Naive thymus-derived CD8-positive, alpha-beta T cell (primary cell): ENCODE measurements at places on chromosomes 1 and 21.
A peak's percentile ranks its signal among the peaks of the same experiment; 100 is the strongest.

DNA sequence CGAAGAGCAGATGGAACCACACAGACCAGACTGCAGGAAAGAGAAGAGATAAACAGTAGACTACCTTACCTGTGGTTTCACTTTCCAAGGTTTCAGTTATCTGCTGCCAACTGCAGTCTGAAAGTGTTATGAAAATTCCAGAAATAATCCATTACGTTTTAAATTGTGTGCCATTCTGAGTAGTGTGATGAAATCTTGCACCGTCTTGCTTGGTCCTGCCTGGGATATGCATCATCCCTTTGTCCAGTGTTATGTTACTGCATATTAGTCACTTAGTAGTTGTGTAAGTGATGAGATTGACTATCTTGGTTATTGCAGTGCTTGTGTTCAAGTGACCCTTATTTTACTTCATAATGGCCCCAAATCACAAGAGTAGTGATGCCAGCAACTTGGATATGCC lies 33.9 kb downstream of the DNAJC6 start:
- H3K4me3 ChIP-seq: no peak overlapping the region
- H3K4me1 ChIP-seq: no peaks in the 10 kb centered on the region
- no peaks in the 10 kb centered on the region for H3K27me3 ChIP-seq

DNA sequence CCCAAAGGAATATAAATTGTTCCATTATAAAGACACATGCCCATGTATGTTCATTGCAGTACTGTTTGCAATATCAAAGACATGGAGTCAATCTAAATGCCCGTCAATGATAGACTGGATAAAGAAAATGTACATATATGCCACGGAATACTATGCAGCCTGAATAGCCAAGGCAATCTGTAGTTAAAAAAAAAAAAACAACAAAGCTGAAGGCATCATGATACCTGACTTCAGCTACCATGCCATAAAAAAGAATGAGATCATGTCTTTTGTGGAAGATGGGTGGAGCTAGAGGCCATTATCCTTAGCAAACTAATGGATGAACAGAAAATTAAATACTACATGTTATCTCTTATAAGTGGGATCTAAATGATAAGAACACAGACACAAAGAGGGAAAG lies 36.0 kb downstream of the GPR88 start:
- H3K4me1 ChIP-seq: no peaks in the 10 kb centered on the region
- H3K27ac ChIP-seq: no peak overlapping the region
- peaks cover 2% of the 10 kb centered on the region for H3K27me3 ChIP-seq
- H3K36me3 ChIP-seq: no peaks in the 10 kb centered on the region
- H3K4me3 ChIP-seq: no peak overlapping the region

DNA sequence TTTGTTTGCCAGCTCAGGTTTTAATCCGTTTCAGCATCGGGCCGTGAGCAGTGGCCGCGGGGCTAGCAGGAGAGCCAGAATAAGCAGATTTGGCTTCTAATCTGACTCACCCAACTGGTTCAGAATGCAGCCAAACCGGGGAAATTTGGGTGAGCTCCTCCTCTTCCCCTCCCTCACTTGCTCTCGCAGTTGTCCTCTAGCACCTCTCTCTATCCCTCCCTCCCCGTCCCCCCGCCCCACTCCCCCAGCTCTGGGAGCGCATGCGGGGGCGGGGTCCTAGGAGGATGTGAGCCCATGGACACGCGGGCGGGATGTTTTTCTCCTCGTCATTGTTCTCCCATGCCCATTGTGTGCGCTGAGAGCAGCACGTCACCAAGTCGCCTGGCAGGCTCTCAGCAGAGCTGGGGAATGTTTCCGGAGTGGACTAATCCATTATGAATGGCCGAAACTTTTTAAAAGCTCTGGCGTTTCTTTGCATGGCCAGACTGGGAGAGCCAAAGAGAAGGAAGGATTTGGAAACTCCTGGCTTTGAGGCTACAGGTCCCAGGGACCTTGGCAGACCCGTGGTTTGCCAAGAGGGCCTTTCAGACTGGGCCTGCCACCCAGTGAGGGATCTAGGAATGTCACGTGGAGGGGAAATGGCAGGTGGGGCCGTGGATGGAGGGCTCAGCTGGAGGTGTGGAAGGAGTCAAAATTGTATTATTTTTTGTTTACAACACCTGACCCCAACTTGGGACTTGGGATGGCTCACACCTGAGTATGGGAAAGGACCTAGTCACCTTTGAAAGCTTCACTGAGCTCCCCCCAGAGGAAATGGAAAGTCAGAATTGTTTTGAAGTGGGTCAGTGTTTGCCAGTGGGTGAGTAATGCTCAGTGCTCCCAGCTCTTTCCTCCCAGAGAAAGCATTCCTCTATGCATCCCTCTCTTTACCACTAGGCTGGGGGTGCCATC lies 39.2 kb downstream of the CDK18 start:
- H3K27ac ChIP-seq: no peak overlapping the region
- H3K36me3 ChIP-seq: no peaks in the 10 kb centered on the region
- no peak overlapping the region for H3K4me3 ChIP-seq
- peaks cover 6% of the 10 kb centered on the region for H3K4me1 ChIP-seq
- DNase-seq: no peak
- H3K27me3 ChIP-seq: peaks cover 15% of the 10 kb centered on the region

- no peak overlapping the region for H3K27ac ChIP-seq
- DNase-seq: no peak
- no peaks in the 10 kb centered on the region for H3K36me3 ChIP-seq
- peaks cover 3% of the 10 kb centered on the region for H3K27me3 ChIP-seq
- H3K4me1 ChIP-seq: peaks cover 2% of the 10 kb centered on the region
Observed at GRCh38 chr21:42490720-42491119, 5.3 kb downstream of the RSPH1 start.

GRCh38 chr1:198771563-198772153 lies 132.8 kb downstream of the PTPRC start:
- H3K4me1 ChIP-seq: peaks cover 2% of the 10 kb centered on the region
- peaks cover 3% of the 10 kb centered on the region for H3K27me3 ChIP-seq
- no peak overlapping the region for H3K4me3 ChIP-seq
- H3K27ac ChIP-seq: no peak overlapping the region

DNA sequence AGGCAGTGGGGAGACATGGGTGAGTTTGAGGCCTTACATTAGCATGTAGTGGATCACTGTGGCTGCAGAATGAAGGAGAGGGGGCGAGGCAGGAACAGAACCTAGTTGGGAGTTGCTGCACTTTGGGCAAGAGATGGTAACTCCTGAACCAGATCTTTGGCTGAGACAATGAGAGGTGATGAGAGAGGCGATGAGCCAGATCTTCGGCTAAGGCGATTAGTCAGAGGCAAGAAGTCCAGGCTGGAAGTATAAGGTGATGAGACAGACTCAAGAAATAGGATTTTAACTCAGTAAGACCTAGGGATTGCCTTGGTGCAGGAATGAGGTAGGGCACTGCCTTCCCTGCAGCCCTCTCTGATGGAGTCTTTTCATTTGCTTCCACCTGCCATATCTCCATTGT lies 9.1 kb upstream of the ARTN start:
- H3K36me3 ChIP-seq: peaks cover 27% of the 10 kb centered on the region
- no peaks in the 10 kb centered on the region for H3K27me3 ChIP-seq
- no peak overlapping the region for H3K27ac ChIP-seq
- H3K4me1 ChIP-seq: peaks cover 10% of the 10 kb centered on the region
- no peak overlapping the region for H3K4me3 ChIP-seq
- DNase-seq: no peak

DNA sequence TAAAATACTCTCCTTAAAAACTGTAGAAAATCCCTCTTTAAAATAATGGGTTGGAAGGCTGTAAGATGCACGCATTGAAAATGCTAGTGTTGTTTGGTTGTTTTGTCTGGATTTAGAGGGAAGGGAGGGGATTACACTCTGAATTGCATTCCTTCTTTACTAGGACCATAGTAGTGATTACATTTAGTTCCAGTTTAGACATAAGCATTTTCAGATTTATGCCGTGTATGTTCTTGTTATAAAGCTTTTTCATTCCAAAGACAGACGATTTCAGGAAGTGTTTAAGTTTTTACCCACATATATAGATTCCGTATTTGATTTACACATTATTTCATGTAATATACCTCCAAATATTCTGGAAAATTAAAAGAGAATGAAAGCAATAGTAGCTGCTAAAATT lies 538.4 kb downstream of the PTPRC start:
- H3K4me3 ChIP-seq: no peak overlapping the region
- no peaks in the 10 kb centered on the region for H3K27me3 ChIP-seq
- H3K36me3 ChIP-seq: no peaks in the 10 kb centered on the region
- DNase-seq: no peak
- no peak overlapping the region for H3K27ac ChIP-seq
- H3K4me1 ChIP-seq: peaks cover 20% of the 10 kb centered on the region

DNA sequence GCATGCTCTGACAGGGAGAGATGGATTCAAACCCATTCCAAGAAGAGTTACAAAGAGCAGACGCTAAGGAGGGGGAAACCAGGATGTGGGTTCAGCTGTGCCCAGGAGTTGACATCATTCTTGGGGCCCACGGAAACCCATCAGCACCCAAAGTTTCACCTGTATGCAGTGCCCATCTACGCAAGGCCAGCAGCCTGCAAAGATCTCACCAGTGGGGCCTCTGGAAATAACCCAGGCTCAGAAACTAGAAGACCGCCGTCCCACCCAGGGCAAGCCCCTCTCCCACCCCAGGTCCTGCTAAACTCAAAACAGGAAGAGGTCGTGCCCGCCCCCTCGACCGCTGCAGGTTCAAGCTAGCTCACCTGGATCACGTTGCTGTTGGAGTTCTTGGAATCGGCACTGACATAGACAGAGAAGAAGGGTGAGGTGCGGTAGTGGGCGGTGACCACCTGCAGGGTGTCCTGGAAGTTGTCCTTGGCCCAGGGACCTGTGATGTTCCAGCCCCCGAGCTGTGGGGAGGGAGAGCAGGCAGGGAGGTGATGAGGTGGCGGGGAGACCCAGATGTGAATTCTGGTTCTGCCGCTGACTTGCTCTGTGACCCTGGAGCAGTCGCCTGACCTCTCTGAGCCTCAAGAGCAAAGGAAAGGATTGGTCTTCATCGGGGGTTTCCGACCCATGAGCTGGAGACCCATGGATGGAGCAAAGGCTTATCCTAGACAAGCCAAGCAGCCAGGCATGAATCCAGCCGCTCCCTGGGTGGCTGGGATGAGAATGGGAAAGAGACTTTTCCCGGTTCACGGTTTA lies 31.7 kb downstream of the ECE1 start:
- H3K4me3 ChIP-seq: peak overlapping the region; percentile 33
- H3K27ac ChIP-seq: peak overlapping the region; percentile 83
- H3K4me1 ChIP-seq: peaks cover 52% of the 10 kb centered on the region
- DNase-seq: no peak

GRCh38 chr1:32997381-32997891 lies 32.8 kb upstream of the RNF19B start:
- no peak overlapping the region for H3K4me3 ChIP-seq
- no peaks in the 10 kb centered on the region for H3K27me3 ChIP-seq
- no peaks in the 10 kb centered on the region for H3K36me3 ChIP-seq

- H3K4me3 ChIP-seq: peak overlapping the region; percentile 85
- H3K4me1 ChIP-seq: peaks cover 7% of the 10 kb centered on the region
- DNase-seq: no peak
- no peaks in the 10 kb centered on the region for H3K27me3 ChIP-seq
Observed at GRCh38 chr1:10429868-10430215, 391 bp upstream of the CENPS start.

DNA sequence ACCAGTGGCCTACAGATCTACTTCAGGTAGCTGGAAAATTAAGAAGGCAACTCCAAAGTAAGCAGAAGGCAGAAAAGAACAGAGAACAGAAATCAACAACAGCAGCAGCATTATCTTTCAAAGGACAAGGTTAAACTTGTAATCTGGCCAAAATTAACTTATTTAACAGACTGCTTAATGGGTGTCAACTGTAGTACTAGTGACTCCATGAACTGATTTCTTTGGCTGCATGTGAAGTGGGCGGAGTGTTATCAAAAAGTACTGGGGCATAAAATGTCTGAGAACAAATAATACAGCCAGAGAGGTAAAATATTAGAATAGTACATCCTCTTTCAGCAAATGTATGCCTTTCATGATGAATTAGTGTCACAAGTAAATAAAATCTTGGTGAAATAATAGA lies 24.6 kb upstream of the NADK start:
- H3K4me1 ChIP-seq: peaks cover 39% of the 10 kb centered on the region
- H3K27ac ChIP-seq: peak overlapping the region; percentile 61
- H3K27me3 ChIP-seq: no peaks in the 10 kb centered on the region

- no peak overlapping the region for H3K4me3 ChIP-seq
- H3K27me3 ChIP-seq: peaks cover 32% of the 10 kb centered on the region
- no peak overlapping the region for H3K27ac ChIP-seq
Observed at GRCh38 chr1:199691540-199691939, 336.0 kb upstream of the NR5A2 start.

- H3K36me3 ChIP-seq: no peaks in the 10 kb centered on the region
- H3K27ac ChIP-seq: no peak overlapping the region
- no peaks in the 10 kb centered on the region for H3K27me3 ChIP-seq
- no peak overlapping the region for H3K4me3 ChIP-seq
- H3K4me1 ChIP-seq: peaks cover under 1% of the 10 kb centered on the region
Observed at GRCh38 chr1:234918961-234919761, 209.5 kb downstream of the TOMM20 start.

DNA sequence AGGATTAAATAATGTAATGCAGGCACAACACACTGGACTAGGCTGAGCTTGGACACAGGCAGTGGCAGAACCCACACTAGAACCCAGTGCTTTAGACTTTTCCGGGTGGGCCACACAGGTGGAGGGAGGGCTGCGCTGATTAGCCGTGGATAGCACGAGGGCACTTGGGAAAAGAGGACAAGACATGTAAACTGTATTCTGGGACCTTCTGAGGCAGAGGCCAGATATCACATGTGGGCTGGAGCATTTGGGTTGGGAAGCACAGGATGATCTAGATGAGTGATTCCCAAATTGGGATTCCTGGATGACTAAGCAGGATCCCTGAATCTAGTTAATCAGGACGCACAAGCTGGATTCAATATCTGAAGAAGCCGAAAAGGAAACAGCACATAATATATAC lies 20.3 kb upstream of the A3GALT2 start:
- H3K4me1 ChIP-seq: peaks cover 61% of the 10 kb centered on the region
- no peak for DNase-seq
- no peak overlapping the region for H3K27ac ChIP-seq
- H3K4me3 ChIP-seq: no peak overlapping the region
- H3K27me3 ChIP-seq: no peaks in the 10 kb centered on the region

- no peak for DNase-seq
- H3K4me3 ChIP-seq: peak overlapping the region; percentile 40
- no peaks in the 10 kb centered on the region for H3K36me3 ChIP-seq
- no peaks in the 10 kb centered on the region for H3K27me3 ChIP-seq
Observed at GRCh38 chr1:27361044-27361402, 5.7 kb downstream of the MAP3K6 start.
